ENCODE measurements at places on chromosomes 3 and 15.

DNA sequence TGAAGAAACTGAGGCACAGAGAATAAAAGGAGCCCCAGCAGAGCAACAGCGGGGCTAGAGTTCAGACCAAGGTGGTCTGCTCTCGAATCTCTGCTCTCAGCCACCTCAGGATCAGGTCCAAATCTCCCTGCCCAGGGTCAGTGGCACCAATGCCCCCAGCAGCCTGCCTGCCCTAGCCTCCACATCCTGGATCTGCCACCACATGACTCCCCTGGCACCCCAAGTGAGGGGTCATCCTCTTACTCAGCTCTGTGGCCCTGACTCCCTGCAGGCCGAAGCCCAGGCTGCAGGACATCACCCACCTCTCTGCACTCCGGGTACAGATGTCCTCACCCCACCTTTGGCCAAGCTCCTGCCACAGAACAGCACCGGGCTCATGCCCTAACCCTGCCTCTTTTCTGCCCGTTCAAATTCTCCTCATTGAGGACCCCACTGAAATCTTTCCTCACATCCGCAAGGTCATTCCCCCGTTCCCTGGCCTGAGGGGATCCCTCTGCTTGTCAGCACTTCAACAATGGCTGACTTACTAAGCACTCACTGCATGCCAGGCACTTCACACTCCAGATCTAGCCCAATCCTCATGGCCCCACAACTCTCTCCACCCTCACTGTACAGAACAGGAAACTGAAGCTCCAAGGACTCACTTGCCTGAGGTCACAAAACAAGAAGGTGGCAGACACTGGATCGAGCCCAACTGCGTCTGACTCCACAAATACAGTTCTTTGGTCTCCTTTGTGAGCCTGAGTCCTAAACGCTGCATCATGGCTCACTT is 4.3 kb downstream of the PPIB start:
- no peak for DNase-seq

DNA sequence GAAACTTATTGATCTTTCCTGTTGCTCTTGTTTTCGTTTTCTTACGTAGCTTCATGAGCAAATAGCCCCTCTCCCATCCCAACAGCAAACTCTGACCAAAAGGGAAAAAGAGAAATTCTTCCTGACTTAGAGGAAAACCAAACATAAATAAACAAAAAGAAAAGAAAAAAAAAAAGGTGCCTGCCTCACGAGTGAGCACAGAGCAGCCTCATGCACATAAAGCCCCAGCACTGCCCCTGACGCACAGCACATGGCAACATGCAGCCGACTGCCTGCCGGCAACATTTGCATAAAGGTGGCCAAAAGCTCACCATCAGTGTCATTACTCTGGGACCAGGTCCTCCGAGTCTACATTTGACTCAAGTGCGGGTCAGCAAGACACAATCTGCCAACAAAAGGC is 6.4 kb downstream of the POC1A start:
- DNase-seq: no peak

- no peak for DNase-seq
These were observed 131.3 kb upstream of the PRR20G start for GRCh38 chr3:127419182-127419581.

DNA sequence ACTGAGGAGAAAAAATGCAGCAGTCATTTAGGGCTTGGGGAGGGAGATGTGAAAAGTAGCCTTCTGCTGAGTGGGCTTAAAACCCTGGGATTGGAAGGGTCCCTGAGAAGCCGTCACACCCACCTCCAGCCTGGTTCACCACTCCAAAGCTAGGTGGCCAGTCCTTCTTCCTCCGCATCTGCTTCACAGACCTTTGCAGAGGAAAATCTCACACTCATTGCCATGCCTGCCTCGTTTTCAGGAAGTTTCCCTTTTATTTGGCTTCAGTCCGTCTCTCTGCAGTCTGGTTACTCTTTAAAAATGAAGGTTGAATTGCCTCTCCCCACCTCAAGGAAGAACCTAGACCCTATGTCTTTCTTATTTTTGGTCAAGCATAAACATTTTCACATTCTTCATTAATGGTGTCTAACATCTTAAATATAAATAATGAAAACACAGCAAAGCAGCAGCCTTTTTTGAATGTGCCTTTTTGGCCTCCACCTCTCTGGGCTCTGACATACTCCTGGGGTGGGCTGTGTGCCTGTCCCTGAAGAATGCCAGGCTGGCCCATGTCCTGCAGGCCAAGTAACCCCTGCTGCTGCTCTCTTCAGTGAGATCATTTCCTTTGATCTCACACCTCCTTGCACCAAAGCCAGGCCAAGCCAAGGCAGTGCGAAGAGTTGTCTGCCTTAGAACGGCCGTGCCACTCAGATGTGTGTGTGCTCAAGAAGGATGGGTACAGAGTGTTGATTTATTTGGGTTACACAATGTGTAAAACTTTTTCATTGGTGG is 11.0 kb downstream of the MRAS start:
- no peak for DNase-seq

GRCh38 chr3:16482770-16483531 is 30.5 kb downstream of the RFTN1 start:
- DNase-seq: no peak

DNA sequence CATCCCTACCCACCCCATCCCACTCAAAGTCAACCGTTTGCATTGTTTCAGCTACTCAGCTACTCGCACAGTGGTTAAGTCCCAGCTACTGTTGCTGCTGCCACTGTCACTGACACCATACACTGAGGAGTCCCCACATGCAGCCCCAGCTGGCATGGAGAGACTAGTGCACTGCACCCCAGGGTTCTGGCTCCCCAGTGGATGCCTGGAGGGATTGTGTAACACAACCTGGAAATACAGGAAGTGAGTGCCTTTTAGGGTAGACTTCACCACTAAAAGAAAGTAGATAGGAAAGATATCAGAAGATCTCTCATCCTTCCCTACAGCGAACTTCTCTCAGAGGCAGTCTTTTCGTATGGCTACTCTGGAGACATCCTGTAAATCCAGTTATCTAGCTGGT is 169.2 kb upstream of the STRIT1 start:
- DNase-seq: no peak
